ENCODE measurements at places on chromosomes 3 and 15.

DNA sequence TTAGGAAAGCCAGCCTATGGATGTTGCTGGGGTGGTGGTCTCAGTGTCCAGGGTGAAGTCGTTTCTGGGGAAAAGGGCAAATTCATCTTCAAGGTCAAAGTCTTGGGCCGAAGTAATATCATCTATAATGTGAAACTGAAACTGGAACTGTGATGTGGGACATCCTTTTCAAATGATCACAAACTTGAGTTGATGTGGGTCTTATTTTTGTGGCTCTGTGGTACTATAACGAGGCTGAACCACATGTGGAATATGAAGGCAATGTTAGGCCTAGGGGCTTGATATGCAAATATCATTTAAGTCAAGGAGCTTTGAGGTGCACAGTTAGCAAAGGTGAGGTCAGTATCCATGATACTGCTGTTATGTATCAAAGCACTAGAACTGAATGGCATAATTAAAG lies 1.5 kb upstream of the CD200R1L start:
- no peak for DNase-seq

DNA sequence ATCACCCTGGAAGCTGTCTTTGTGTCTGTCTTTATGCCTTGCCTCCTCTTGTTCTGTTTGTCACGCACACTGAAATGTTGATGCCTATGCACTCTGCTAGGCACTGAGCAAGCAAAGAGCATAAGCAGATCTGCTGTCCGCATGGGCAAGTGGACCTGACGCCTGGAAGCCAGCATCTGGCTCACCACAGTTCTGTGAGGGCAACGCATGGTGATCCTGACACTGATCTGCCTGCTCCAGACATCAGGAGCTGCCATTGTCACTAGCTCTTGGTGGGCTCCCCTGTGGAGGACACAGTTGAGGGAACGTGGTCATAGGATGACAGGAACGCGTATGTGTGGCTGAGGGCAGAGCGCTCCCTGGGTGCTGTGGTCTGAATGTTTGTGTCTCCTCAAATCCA lies 234.6 kb downstream of the ADAMTS17 start:
- no peak for DNase-seq

DNA sequence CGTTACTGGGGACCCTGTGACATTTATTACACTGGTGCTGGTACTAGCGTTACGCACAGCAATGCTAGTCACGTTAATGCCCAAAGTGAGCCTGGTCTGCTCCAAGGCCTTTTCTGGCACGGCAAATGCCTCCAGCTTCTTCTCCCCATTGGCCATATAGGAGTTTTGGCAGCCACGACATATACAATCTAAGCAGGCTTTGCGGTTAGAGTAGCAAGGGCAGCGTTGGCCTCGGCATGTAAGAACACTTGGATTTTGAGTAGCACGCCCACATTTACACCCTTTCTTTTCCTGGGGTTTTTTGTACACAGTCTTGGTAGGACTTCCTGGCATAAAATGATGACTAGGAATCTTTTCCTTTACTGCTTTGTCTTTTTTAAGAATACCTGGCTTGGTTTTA lies 44.9 kb downstream of the MSL2 start:
- DNase-seq = no peak

DNA sequence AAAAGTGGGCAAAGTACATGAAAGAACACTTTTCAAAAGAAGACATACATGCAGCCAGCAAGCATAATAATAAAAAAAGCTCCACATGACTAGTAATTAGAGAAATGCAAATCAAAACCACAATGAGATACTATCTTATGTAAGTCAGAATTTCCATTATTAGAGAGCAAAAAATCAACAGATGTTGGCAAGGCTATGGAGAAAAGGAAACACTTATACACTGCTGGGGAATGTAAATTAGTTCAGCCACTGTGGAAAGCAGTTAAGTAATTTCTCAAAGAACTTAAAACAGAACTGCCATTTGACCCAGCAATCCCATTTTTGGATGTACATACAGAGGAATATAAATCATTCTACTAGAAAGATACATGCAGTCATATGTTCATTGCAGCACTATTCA lies 360.7 kb downstream of the NSUN3 start:
- DNase-seq = no peak

- DNase-seq = no peak
These were observed 94.0 kb downstream of the CYP19A1 start for GRCh38 chr15:51244423-51244869.

- DNase-seq = no peak
These were observed 5.1 kb downstream of the CXCR6 start for GRCh38 chr3:45948311-45948781.

GRCh38 chr3:197801891-197802778 lies 11.1 kb downstream of the LRCH3 start:
- DNase-seq = no peak

DNA sequence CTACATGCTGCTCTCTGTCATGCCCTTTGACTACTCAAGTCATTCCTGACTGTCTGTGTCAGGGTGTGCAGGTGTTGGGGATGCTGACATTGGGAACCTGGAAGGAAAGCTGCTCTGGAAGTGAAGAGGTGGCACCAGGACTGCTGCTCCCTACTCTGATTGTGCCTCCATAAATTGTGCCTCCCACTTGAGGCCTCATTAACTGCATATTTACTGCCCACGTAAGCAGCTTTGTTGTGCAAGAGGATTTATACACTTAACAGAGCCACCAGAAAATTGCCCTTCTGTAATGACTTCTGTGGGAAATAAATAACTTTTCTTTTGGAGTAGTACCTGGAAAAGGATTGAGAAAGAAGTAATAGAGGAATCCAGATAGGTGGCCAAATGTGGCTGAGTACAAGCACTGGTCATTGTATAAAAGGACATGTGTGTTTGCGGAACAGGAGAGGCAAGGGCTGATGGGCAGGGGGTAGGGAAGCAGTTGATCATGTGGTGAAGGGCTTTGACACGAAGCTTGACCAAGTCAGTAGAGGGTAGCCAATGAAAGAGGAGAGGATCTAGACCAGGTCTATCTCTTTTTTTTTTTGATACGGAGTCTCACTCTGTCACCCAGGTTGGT lies 24.8 kb downstream of the IL20RB start:
- no peak for DNase-seq

DNA sequence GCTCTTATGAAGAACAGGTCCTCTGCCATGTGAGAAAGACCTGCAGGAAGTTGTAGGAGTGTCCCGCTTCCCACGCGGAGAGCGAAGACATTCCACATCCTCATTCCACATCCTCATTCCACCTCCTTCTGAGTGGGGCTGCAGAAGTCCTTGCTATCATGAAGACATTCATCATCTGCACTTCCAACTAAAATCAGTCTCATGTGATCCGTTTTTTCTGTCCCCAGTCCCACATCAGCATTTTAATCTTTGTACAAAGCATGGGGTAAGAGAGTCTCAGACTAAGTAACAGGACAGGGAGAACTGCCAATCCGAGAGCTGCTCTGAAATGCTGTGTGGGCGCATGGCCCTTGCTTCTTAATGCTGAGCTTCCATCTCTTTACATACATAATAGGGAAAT lies 227.2 kb downstream of the RSRC1 start:
- no peak for DNase-seq

- DNase-seq = no peak
These were observed 123.8 kb downstream of the C3orf70 start for GRCh38 chr3:185029086-185029485.

DNA sequence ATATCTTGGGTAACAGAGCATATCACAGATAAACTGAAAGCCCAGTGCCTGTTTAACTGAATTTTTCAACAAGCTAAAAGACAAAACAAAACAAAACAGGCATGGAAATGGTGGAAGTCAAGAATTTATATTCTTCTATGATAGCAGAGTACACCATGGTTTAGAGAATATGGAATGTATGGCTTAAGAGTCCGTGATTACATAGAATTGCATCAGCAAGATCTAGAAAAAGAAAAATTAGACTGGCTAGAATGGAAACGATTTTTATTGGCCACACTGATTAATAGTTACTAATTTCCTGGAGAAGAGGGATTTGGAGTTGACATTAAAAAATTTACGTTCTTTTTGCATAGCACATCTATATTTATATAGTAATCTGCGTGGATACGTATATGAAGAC lies 435.2 kb upstream of the DPPA4 start:
- no peak for DNase-seq

DNA sequence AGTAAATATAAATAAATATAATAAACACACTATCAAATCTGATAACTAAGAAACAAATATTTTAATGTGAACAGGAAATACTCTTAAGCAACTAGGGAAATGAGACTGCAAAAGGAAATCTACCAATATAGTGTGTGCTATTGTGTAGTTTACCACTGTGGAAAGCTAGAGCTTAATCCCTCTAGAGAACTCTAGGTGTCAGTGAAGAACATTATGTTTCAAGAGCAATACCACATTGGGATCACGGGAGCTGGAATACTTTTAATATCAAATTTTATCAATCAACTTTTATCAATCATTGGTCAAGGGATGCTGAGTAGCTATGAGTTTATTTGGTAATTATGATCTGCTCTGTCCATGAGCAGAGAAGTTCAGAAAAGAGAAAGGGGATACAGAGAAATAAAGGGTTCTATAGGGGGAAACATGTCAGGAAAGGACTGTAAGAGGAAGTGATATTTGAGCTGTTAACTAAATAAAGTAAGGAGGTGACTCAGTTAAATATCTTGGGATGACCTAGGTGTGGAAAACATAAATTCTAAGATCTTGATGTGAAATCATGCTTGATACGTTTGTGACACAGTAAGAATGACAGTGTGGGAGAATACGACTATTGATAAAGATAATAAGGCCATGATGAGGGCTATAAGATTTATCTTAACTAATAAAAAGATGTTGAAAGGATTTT lies 762.2 kb upstream of the ALCAM start:
- DNase-seq = no peak

DNA sequence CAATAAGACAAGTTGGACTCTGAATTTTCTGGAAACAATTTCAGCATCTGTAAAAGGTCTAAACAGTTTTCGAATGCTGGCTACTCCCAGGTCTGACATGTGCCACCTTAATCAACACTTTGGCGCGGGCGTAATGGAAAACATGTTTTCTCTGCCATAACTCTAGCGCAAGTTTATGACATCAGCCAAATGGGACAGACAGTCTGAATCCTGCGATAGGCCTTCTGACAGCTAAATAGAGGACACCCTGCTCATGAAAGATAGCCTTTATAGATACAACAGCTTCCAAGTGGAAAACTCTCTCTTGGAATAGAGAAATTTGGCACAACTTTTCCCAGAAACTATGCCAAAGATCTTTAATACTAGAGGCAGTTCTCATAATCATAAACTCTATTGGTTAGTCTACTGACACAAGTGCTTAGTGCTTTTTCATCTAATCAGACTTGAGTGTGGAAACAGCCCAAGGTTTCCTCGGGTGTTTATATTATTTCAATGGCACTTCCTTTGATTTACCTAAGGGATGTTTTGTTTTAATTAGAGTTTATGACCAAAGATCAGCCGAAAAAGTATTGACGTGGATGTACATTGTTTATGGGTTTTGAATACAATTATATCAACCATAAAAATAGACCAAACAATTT lies 120.1 kb upstream of the DPH6 start:
- no peak for DNase-seq

- no peak for DNase-seq
These were observed 510.8 kb downstream of the SHQ1 start for GRCh38 chr3:72337480-72337855.

GRCh38 chr15:85897895-85898717 lies 103.4 kb upstream of the KLHL25 start:
- no peak for DNase-seq

- no peak for DNase-seq
These were observed 47.9 kb downstream of the OPA1 start for GRCh38 chr3:193640728-193641439.

GRCh38 chr3:83928391-83928790 lies 1030.4 kb upstream of the CADM2 start:
- no peak for DNase-seq
